Fibroblast of lung (primary cell): ENCODE measurements at places on chromosomes 2 and 18. TPM values are rescaled to one million over a fixed set of nuclear protein-coding genes. Genes with fewer than 3 reads are reported as not detected.
A peak's percentile ranks its signal among the peaks of the same experiment; 100 is the strongest.

Gene TOGARAM2
- 0.26 and 0.33 TPM in 2 replicates for total RNA-seq

DNA sequence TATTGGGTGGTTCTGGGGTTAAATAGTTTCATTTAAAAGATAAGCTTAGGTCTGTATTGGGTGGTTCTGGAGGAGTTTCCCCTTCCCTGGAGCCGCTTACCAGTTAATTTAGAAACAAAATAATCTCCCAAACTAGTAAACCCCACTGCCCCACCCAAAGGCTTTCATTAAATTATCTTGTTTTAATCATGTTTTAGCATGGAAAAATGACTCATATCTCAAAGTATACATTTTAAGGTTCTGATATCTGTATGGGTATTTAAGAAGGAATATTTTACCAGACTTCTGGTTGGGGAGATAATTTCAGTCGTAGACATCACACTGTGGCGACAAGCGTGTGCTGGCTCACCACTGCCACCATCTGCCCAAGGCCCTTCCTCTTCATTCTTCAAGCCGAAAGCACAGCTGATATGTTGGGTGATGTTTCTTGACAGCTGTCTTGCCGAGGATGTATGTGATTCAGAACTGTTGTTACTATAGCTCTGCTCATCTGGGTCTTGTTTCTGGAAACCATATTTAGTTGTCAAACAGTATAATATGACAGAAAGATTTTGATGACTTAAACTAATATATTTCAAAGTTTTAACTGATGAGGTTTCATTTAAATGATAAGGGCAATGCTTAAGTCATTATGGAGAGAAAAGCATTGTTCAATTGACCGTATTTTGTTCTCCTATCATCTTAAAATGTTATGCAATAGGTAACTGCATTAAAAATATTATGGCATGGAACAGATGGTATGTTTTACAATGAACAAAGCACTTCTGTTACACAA is 5.1 kb downstream of the FIGLA start:
- peak; percentile 6 for DNase-seq

- no peak for DNase-seq
Observed at GRCh38 chr2:217793566-217794132, 209.1 kb downstream of the TNS1 start.

GRCh38 chr2:85019121-85019520 is 48.2 kb downstream of the KCMF1 start:
- DNase-seq: no peak

Gene VAMP8
- total RNA-seq: 2.1 and 2.3 TPM in 2 replicates

DNA sequence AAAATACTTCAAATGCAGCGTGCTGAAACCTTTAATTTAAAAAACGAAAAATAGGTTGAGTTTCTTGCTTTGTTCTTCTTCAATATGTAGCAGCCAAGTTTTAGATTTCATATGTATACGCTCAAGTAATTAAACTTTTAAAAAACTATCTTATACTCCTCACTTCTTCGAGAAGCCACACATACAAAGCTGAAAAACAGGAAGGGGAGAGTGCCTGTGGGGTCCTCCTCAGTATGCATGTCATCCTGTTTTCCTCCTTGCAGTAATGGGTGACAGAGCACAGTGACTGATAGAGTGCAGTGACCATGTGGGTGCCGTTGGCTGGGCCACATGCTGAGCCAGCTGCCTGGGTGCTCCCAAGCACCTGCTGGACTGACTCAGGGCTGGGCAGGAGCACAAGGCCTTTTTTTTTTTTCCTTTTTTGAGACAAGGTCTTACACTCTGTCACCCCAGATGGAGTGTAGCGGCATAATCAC is 33.3 kb downstream of the UXS1 start:
- no peak for DNase-seq

Gene PNKD
- 21.3 and 27.7 TPM in 2 replicates for total RNA-seq

DNA sequence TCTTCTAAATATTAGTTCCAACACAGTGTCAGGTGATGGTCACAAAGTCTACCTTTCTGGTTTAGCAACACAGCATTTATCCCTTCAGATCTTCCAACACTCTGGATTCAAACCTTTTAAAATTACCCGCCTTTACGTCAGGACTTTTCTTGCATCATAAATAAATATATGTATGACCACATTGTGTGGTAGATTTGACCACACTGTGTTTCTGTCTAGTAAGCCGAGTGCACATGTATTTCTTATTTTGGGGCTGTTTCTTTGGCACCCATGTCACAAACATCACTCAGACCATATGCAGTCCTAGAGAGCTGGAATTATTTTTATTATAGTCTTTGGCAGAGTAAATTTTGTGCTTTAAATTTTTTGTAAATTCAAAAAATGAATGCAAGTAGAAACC is 172.1 kb downstream of the ANKRD44 start:
- DNase-seq: peak; percentile 33

- peak; percentile 27 for DNase-seq
Observed at GRCh38 chr18:46253498-46253897, 149.3 kb downstream of the HAUS1 start.

DNA sequence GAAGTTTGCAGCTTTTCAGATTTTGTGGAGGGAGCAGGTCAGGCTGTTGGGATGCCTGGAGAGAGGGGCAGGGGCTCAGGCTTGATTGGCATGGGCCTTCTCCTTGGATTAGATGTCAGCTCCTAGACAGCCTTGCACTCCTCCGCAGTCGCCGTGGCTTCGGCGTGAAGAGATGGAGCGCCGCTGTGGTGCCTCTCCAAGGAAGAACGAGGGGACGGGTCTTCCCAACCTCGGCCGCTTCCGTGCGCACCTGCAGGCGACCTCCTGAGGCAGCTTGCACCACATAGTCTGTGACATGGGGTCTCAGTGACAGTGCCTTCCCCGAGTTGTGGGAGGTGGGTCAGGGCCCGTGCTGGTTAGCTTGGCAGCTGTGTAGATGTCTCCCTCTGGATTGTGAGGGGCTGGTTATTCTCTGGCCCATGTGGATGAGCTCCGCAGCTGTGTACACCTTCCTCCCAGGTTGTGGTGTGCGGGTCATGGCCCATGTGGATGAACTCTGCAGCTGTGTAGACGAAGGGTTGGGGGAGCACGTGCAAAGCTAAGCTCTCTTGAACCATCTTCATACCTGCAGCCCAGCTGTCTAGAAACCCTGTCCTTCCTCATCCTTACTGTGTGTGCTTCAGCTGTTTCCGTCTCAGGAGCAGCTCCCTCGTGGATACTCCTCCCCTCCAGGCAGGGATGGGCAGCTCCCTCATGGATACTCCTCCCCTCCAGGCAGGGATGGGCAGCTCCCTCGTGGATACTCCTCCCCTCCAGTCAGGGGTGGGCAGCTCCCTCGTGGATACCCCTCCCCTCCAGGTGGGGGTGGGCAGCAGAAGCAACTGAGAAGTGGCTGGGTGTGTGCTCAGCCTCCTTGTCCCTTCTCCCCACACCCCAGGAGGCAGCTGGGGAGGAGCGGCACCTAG is 170.3 kb downstream of the LDLRAD4 start:
- no peak for DNase-seq

- DNase-seq: no peak
Observed at GRCh38 chr2:128384956-128385355, 66.3 kb upstream of the HS6ST1 start.

Gene MORN2
- total RNA-seq: 14.4 and 19.3 TPM in 2 replicates

- DNase-seq: peak; percentile 29
Observed at GRCh38 chr18:63451799-63452660, 24.7 kb upstream of the SERPINB5 start.

- peak; percentile 65 for DNase-seq
Observed at GRCh38 chr2:2664989-2665833, 334.1 kb upstream of the MYT1L start.

Gene FAM124B
- not detected in 2 replicates for total RNA-seq

GRCh38 chr2:95043300-95044093 is 18.0 kb downstream of the MAL start:
- peak; percentile 78 for DNase-seq

Gene FAM210A
- total RNA-seq: 15.2 and 17.5 TPM in 2 replicates

Gene CCDC74B
- total RNA-seq: 2.0 and 3.1 TPM in 2 replicates

DNA sequence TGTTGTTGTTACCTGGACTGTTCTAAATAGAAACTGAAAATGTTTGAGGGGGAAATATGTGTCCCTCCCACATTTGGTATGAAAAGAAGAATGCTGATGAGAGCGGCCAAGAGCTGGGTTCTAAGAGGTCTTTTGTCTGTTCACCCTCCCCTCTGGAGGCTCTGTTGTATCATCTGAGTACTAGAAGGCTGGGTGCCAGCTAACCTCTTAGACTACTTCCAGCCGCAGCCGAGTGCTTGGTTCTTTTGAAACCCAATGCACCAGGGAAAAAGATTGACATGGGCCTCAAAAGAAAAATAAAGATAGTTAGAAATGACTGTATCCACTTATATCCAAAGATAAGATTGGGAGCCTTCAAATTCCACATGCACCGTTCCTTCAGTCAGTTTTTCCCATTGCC is 255.9 kb downstream of the TXNL1 start:
- no peak for DNase-seq

GRCh38 chr18:46481048-46481846 is 175.8 kb downstream of the LOXHD1 start:
- peak; percentile 46 for DNase-seq

Gene DAW1
- total RNA-seq: not detected in 2 replicates

- DNase-seq: no peak
Observed at GRCh38 chr2:67900826-67901225, 162.0 kb downstream of the C1D start.

GRCh38 chr2:203871371-203871983 is 3.9 kb downstream of the CTLA4 start:
- no peak for DNase-seq

- no peak for DNase-seq
Observed at GRCh38 chr2:6787376-6787775, 78.3 kb downstream of the CMPK2 start.

Gene CHRNA1
- total RNA-seq: 0.33 TPM in 1 of 2 replicates, not detected in the other

- DNase-seq: no peak
Observed at GRCh38 chr18:9949315-9949714, 35.5 kb downstream of the VAPA start.

GRCh38 chr18:24011123-24011917 is 3.2 kb upstream of the TTC39C start:
- DNase-seq: no peak

- DNase-seq: peak; percentile 58
Observed at GRCh38 chr2:157497638-157498314, 53.9 kb upstream of the CYTIP start.

GRCh38 chr2:114699423-114699944 is 257.0 kb downstream of the DPP10 start:
- no peak for DNase-seq

GRCh38 chr2:217725409-217725808 is 277.4 kb downstream of the TNS1 start:
- DNase-seq: no peak

Gene BMP10
- total RNA-seq: not detected in 2 replicates

DNA sequence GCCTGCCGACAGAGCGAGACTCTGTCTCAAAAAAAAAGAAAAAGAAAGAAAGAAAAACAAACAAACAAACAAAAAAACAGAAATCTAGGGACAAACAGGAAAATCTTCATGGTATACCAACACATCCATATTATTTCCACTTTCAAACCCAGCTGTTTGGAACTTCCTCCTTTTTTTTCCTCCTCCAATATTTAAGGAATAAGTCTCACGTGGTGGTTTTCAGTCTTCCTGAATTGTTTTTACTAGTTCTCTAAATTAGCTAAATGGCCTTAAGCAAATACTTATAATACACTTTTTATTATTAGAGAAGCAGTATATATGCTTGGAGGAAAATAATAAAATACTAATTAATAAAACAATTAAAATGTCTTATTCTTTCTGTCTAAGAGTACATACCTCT is 48.7 kb upstream of the GLS start:
- no peak for DNase-seq

DNA sequence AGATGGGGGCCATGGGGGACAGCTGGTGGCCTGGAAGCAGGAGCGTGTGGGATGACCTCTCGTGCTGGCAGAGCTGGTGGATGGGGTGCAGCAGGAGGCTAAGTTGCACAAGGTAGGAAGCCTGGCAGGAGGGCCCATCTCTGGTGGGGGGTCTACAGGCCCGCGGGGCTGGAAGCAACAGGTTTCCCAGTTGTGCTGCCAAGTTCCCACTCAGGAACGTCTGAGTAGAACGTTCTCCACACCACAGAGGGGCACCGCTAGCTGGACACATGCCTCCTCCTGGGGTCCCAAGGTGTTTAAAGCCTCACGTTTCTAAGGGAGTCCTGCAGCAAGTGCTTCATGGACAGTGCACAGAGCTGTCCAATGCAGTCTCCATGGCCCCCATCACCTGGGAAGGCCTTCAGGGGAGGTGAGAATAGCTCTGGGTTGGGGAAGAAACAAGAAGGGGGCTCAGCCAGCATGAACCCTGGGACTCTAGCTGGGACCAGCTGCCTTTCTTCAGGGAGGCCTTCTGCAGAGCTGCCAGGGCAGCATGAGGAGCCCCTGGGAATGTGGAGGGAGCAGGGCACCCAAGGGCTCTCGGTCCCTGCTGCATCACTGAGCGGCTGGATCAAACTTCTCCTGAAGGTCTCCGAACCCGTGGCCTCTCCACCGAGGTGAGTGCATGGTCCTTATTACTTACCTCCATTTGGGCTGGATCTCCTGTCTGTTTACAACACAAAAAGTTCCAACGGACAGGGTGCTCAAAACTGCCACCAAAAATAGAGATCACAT is 80.0 kb downstream of the TWIST2 start:
- DNase-seq: no peak

- DNase-seq: peak; percentile 13
Observed at GRCh38 chr2:54618646-54619565, 104.6 kb upstream of the EML6 start.

DNA sequence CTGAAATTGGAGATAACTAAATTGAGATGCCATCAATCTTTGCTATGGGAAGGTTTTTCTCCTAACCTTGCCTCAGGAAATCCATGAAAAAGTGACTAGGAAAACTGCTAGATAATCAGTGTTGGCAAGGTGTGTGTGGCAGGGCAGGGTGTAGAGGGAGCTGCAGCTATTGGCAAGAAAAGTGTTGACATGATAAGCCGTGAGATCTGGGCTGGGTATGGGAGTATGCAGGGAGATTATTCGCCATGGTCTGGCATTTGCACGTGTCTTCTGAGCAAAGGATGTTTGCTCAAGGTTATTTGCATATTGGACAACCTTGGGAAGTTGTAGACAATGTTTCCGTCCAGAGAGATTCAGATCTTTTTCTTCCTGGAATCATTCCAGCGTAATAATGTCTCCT is 74.7 kb downstream of the SERPINB8 start:
- no peak for DNase-seq

Gene CD8B2
- total RNA-seq: not detected in 2 replicates

Gene SAG
- total RNA-seq: not detected in 2 replicates

DNA sequence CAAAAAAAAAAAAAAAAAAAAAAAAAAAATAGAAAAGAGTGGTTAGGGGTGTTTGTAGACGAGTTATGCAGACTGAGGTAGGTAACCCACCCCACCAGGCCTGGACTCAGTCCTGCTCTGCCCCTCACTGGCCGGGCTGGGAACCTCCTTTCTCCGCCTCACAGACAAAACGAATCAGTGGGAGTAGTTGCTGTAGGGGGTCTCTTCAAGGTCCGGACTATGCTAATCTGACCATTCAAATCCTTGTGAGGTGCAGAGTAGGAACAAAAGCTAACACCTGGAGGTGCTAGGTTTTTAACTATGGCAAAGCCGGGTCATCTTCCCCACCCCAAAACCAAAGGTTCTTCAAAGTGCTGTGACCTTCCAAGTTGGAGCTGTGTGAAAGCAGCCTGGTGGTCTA is 223.7 kb downstream of the SLC4A3 start:
- no peak for DNase-seq
